Fibroblast of the conjunctiva (primary cell): ENCODE measurements at places on chromosomes 3 and 15.

DNA sequence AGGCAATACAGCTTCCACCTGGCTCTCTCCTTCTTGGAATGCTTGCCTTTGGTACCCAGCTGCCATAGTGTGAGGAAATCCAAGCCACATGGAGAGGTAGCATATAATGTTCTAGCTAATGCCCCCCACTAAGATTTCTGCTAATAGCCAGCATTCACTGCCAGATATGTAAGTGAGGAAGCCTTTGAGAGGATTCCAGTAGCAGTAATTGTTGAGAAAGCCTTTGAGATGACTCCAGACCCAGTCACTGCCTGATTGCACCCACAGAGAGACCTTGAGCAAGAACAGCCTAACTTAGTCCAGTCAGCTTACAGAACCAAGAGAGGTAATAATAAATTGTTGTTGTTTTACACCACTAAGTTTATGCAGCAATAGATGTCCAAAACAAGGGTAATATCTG lies 63.1 kb downstream of the STRIT1 start:
- no peak for DNase-seq

DNA sequence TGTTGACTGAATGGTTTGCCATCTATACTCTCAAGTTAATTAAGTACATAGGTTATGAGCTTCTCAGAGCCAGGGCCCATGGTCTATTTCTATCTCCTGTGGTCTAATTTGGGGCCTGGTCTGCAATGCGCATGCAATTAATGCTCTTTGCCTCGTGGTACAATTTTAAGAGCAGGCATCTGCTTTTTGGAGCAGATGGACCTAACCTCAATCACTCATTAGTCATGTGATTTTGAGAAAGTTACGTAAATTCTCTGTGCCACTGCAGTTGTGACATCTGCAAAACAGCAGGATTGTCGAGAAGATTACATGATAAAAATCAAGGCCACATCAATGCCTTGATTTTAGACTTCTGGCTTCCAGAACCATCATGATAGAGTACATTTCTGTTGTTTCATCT lies 543.7 kb upstream of the ADAMTS9 start:
- DNase-seq, result no peak

- no peak for DNase-seq
These were observed 38.7 kb downstream of the PDIA5 start for GRCh38 chr3:123105201-123106189.

DNA sequence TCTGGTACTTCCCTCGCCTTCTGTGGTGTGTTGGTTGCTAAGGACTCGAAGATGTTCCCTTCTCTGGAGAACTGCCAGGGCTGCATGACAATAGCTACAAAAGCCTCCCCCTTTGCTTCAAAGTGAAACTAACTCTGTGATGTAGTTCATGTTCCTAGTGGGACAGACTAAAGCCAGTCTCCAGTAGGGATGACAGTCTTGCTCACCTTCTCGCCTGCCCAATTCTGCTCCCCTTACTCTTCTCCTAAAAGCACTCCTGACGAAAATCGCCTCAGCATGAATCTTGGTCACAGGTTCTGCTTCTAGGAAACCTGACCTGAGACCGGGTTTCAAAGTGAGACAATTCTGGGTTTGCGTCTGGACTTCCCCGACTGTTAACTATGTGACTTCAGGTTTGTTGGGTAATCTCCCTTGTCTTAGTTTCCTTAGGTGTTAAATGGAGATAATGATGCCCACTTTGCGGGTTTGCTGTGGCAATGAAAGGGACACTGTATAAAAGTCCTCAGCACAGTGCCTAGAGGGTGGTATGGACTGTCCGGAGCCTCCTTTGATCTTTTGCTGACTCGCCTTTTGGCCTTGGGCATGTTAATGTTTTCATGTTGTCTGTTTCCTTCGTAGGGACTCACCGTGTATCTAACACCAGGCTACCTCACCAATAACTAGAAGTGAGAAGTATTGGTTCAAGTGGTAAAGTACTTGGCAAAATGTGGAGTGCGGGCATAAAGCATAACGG lies 24.9 kb upstream of the THRB start:
- DNase-seq, result no peak

DNA sequence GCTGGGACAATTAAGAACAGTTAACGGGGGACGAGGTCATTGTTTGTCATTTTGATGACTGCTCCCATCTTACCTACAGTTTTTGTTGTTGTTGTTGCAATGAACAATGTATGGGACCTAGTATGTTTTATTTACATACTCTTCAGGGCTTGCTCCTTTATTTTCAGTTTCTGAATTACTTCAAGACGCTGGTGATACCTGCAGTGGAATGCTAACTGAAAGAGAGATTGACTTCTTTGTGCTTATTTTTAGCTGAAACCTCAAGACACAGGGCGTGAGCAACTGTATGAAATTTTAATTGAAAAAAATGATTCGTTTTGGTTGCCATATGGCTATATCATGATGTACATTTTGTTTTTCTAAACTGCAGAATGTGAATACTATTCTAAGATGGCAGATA lies 297.9 kb downstream of the EDEM1 start:
- DNase-seq, result no peak

DNA sequence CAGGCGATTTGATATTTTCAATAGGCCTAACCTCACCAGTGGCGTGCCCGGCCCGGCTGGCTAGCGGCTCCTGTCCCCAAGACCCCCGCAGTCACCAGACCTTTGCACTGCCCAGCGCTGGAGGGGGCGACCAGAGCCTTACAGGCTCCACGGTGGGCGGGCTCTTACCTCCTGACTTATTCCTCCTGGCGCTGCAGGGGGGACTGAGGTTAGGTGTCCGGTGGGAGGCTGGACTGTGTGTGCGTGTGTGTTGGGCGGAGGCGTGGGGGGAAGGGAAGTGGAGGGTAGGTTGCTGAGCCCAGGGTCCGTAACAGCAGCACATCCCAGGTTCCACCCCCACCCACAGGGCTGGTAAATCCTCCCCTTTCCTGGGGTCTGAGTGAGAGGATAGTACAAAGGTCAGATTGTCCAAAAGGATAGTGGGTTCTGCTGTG lies 27.5 kb upstream of the THRB start:
- DNase-seq, result no peak

- DNase-seq, result no peak
These were observed 137.4 kb downstream of the ATP10A start for GRCh38 chr15:25725758-25726157.

- no peak for DNase-seq
These were observed 36.6 kb downstream of the RFX7 start for GRCh38 chr15:56207092-56207491.

DNA sequence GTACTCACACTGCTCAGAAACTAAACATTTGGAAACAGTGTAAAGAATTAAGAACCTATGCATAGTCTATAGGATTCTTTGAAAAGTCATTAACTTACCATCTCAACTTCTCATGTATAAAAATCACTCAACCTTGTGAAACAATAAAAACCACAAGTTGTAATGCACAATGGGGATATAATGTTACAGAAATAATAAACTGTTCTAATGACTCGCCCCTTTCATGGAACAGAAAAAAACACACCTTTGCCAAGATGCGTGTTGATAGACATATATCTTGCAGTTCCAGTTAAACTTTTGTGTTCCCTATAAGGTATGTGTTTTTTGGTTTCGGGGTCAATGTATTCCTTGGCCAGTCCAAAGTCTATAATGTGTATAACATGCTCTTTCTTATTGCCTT lies 50.8 kb upstream of the PPIB start:
- no peak for DNase-seq

GRCh38 chr3:67000009-67000408 lies 1.9 kb downstream of the KBTBD8 start:
- no peak for DNase-seq

- no peak for DNase-seq
These were observed 179.9 kb upstream of the TBL1XR1 start for GRCh38 chr3:177377166-177377565.

DNA sequence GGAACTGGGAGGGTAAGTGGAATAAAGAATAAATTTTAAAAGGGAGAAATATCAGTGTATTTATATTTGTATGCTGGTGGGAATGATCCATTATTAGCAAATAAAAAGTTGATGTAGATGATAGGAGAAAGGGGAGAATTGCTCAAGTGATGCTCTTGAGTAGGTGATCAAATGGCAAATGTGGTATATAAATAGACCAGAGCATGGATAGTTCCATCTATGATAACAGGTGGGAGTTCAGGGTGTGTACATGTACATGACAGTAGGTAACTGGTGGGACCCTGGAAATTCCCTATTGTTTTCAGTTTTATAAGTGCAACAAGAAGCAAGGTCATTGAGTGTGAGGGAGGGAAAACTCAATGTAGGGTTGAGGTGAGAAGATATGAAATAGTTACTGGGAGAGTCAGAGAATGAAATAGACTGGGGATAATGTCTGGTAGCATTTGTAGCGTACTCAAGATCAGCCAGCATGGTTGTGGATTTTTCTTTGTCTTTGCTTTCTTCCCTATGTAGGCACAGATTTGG lies 31.3 kb upstream of the EBLN2 start:
- no peak for DNase-seq

DNA sequence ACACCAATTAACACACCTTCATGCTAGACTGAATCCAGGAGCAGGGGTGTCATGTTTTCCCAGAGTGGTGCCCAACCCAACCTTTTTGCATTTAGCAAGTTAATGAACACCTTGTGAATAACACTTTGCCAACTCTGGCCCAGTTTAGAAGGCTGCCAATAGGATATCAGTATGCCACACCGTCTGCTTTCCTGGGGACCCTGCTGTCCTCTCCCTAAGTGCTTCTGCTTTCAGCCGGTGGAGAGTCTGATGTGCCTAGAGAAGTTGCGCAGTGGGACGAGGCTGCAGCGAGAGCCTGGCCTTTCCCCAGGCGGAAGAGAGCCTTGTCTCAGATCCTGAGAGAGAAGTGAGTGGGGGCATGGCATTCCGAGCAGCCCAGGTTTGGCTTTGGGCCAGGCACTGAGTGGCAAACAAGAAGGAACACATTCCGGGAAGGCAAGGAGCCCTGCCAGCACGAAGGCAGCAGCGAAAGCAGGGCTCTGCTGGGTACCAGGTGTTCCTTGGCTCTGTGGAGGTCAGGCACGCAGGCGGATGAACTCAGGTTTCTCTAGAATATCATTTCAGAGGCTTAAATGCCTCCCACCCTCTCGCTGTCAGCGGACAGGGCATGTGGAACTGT lies 36.9 kb downstream of the SENP8 start:
- no peak for DNase-seq
